Activated CD8-positive, alpha-beta memory T cell treated with anti-CD3 and anti-CD28 coated beads, Interleukin-2, amount 10 ng/mL, durations not matched to agents 7 days and 5 days (primary cell): ENCODE measurements at places on chromosomes 6 and 20. TPM values are rescaled to one million over a fixed set of nuclear protein-coding genes. Genes with fewer than 3 reads are reported as not detected.

The DDO gene
- total RNA-seq, result not detected

The EYS gene
- total RNA-seq, result not detected

The KCNK15 gene
- total RNA-seq, result not detected

The SPTLC3 gene
- 0.16 TPM for total RNA-seq

The CPNE5 gene
- total RNA-seq, result 0.94 TPM

The HLA-DOA gene
- 11.8 TPM for total RNA-seq

The ARMC12 gene
- total RNA-seq, result 0.96 TPM

The HDGFL1 gene
- total RNA-seq, result not detected

The PTPRT gene
- not detected for total RNA-seq

The SLC12A5 gene
- total RNA-seq, result 2.0 TPM

The CCN2 gene
- total RNA-seq, result not detected

The CLDN20 gene
- total RNA-seq, result not detected

The TAGAP gene
- 53.0 TPM for total RNA-seq

The C6orf141 gene
- total RNA-seq, result not detected

The PNPLA1 gene
- total RNA-seq, result not detected

The SLC17A1 gene
- total RNA-seq, result not detected

The TRIM27 gene
- 52.5 TPM for total RNA-seq

The HNF4A gene
- total RNA-seq, result not detected

The IL17A gene
- total RNA-seq, result not detected

The C6orf62 gene
- 148 TPM for total RNA-seq

The CAGE1 gene
- not detected for total RNA-seq

The FKBP1C gene
- total RNA-seq, result 0.67 TPM

The PRRT1 gene
- total RNA-seq, result 0.28 TPM
